ENCODE measurements at places on chromosomes 2 and 18.
A peak's percentile ranks its signal among the peaks of the same experiment; 100 is the strongest.

- no peak for ATAC-seq
These were observed 22.0 kb upstream of the RPL31 start for GRCh38 chr2:100980046-100980445.

GRCh38 chr18:69387186-69387585 lies 13.5 kb upstream of the DOK6 start:
- ATAC-seq = no peak

DNA sequence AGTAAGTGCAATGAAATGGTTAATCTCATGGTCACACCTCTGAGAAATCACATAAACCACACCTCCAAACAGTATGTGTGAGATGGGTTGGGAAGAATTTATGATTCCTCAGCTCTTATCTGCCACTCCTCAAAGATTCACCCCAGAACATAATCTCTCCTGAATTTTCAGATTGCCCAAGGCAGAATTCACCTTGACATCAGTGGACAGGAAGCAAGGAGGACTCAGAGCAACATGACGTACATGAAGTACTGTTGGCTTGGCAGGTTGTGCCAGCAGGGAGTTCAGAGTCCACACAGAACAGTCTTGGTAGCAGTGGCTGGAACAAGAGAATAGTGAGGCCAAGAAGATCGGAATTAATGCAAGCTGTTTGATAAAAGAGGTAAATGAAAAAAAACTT lies 31.7 kb upstream of the CYBRD1 start:
- ATAC-seq = no peak

DNA sequence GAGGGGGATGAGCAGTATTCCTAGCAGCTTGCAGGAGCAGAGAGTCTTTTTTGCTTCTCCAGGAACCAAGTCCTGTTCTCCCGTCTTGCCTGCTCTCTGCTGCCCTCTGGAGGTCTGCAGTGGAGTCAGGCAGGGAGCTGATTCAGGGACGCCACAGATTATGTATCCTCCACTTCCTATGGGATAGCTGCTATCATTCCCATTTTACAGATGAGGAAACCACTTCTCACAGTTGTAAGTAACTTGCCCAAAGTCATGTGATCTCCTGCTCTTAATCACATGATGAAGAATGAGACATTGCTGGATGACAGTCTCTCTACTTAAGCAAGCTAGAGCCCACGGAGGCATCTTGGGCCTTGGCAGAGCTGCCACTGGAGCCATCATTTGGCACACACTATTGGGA lies 8.3 kb downstream of the SLC4A5 start:
- ATAC-seq = peak; percentile 71

- no peak for ATAC-seq
These were observed 185.1 kb downstream of the LOXHD1 start for GRCh38 chr18:46471809-46472498.

DNA sequence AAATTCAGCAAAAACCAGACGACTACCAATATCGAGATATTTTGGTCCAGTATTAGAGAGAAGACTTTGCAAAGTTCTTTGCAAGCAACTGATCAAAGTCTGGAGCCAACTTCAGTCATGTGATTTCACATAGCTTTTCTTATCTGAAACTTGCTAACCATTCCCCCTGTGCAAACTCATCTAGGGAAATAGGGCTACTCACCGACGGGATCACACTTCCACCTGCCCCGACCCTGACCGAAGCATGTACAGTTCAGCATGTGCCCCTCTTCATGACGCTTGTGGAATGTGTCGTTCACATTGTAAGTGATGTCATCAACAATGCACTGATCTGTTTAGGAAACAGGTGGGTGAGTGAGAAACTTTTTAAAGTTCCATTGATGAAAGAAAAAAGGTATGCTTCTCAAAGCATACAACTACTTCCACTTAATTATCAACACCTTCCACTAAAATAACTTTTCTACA lies 15.4 kb downstream of the FN1 start:
- no peak for ATAC-seq

- ATAC-seq = no peak
These were observed 225.1 kb downstream of the ZNF385B start for GRCh38 chr2:179636100-179636980.

- ATAC-seq = no peak
These were observed 139.5 kb downstream of the NOL4 start for GRCh38 chr18:34085140-34085739.

DNA sequence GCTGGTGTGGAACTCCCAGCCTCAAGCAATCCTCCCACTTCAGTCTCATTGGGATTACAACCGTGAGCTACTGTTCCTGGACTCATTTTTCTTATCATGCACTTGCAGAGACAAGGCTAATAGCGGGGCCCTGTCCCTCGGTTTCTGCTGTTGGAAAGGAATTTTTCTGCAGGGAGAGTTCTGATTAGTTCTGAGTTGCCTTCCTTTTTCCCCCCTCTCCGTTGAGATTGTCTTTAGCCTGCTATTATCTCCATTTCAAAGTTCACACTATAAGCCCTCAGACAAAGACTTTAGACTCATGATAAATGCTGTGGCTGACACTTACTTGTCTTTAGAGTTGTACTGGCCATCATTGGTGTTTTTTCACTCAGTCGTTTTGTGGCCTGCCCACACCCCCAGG lies 97.2 kb downstream of the NCOA1 start:
- no peak for ATAC-seq

- ATAC-seq = no peak
These were observed 600.6 kb downstream of the RNF144A start for GRCh38 chr2:7517851-7518250.
